ENCODE measurements at places on chromosomes 5 and 9. TPM values are rescaled to one million over a fixed set of nuclear protein-coding genes. Genes with fewer than 3 reads are reported as not detected.

GRCh38 chr9:93184432-93185265 lies 710 bp downstream of the WNK2 start:
- DNase-seq = no peak

DNA sequence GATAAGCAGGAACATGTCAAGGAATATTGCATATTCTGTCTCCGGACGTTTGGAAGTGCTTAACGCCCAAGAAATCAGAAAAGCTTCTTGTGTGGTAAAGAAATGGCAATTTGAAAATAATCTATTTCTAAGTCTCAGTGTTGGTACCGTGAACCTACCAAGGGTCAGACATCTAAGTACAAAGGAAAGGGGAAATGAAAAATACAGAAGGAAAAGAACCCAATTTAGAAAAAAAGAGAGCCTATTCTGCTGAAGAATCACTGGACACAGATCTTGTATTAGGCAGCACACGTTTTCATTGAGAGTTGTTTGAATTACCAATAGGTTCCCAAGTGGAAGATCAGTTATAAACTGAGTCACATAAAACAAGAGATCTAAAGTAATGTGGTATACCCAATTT lies 46.9 kb upstream of the CEP78 start:
- no peak for DNase-seq

DNA sequence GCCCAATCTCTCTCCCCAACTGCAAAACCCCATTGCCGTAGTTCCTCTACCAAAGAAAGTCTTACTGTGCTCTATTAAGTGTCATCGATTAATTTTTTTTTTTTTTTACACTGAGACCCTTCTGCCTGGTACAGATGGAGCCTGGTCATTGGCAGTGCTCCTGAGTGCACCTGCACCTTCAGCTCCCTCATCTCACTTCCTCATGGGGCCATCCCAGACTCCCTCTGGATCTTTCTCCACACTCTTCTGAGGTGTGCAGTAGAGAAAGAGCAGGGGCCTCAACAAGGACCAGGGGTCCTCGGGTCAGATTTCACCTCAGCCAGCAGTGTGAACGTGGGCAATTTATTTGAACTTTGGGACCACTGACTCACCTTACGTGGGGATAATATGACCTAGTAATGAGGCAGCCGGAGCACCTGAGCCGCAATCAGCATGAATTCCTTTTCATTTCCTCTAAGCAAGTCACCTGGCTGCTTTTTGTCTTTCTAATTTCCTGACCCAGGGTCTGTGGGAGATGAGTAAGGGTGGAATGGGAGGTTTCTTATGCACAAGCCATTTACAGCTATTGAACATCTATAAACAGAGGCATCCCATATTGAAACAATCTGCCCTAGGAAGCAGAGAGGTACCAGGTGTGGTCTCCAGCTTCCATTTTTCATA lies 22.3 kb upstream of the GABRP start:
- DNase-seq = no peak

DNA sequence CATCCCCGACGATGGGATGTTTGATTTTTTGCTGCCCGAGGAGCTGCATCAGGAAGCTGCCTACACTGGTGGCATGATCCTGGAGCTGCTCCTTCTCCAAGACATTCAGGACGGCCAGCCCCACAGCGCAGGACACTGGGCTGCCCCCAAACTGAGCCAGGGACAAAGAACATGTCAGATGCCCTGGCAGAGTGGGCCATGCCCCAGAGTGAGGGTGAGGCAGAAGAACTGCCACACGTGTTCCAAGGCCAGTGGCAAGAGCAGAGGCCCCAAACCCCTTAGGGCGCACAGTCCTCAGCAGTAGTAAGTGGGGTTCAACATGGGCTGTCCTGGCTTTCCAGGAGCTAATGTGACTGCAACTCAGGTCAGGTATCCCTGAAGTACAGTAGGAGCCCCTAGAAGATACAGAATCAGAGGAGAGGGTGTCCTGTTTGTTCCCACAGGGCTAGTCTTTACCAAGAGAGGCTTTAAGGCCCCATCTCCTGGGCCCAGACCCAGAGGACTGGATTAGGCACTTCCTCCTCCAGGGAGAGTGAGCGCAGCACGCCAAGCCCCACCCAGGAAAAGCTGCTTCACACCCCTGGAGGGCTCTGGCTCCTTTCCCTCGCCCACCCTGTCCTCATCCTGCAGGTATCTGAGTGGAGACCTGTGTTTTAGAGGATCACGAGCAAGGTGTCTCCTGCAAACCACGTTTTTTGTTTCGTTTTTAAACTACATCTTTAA lies 11.1 kb downstream of the HNRNPAB start:
- no peak for DNase-seq

DNA sequence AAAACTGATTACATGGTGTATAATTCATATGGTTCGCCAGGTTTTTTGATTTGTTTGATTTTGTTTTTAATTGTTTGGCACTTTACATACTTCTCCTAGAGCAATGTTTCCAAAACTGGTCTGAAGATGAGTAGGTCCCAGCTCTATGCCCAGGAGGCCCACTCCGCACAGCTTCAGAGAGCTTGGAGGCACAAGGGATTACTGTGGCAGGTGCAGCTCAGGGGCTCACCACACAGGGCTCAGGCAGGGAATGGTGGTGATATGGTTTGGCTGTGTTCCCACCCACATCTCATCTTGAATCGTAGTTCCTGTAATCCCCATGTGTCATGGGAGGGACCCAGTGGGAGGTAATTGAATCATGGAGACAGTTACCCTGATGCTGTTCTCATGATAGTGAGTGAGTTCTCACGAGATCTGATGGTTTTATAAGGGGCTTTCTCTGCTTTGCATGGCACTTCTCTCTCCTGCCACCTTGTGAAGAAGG lies 296.6 kb downstream of the MED10 start:
- DNase-seq = no peak

- DNase-seq = no peak
Observed at GRCh38 chr5:22911019-22911418, 57.9 kb upstream of the CDH12 start.

DNA sequence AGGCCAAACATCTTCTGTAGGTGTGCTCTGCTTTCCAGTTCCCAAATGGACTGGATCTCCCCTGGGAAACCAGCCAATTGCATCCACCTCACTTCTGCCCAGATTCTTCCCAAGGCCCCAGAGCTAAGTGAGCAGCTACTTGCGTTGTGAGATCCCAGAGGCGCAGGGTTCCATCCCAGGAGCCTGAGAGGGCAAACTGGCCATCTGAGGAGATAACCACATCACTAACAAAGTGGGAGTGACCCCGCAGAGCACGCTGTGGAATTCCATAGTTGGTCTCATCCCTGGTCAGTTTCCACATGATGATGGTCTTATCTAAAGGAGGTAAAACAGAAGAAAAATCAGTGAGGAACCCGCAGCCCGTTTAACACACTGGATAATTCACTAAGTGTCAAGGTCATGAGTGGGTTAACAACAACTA lies 1.7 kb downstream of the RACK1 start:
- no peak for DNase-seq

DNA sequence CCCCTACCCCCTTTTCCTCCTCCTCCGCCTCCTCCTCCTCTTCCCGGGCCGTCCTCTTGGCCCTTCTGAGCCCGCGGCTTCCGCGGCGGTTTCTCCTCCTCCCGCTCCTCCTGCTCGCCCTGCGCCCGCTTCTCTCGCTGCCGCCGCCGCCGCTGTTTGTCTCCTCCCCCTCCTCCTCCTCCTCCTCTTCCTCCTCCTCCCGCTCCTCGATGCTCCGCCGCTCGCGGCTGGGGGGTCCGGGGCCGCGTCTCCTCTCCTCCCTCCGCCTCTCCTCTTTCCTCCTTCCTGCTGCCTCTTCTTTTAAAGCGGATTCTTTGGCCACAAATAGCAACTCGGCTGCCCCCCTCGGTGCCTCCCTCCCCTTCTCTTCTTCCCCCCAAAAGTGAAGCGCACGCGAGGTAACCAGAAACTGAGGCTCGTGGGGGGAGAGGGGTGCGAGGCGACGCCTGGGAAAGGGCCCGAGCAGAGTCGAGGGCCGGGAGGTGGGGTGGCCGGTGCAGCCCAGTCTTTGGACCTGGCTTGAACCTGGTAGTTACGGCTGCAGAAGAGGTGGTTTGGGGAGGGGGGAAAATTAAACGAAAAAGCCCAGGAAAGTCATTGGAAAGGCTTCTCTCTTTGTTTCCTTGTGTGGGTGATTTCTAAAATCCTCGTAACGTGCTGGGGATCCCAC lies 1058.5 kb upstream of the DMAC1 start:
- DNase-seq = no peak

DNA sequence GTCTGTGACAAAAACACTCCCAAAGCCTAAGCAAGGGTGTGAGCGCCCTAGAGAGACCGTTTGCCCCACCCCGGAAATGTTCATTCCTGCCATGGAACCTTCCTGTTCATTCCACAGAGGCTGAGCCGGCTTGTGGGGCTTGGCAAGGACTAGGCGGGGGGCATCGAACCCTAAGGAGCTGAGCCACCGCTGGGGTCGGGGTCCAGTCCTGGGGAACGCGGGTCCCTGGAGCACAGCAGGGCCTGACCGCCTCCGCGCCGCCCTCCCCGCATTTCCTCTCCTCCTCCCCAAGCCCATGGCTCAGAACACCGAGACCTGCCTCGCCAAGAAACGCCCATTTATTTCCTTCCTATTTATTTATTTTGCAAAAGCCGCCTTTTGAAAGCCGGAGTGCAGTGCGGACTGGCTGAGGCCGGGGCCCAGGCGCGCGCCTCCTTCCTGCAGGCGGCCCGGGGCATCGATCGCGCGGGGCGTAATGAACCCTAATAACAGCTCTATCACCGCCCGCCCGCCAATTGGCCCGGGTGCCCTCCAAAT lies 228.9 kb upstream of the IRX4 start:
- DNase-seq = no peak

DNA sequence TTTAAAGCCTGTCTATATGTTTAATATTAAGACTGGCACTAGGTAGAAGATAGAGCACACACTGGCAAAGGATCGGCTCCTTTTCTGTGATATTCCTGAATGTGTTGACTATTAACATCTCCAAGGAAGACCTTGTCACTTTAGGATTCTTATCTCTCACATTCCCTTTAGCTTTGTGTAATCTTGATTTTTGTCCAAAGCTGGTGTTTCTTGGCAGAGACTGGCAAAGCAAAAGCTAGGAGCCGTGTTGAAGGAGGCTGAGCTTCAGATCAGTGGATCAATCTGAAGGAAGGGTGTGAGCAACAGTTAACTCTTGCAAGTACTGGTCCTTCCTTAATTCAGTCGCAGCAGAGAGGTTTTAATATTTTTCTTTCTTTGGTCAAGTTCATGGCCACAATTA lies 830.4 kb upstream of the ZNF608 start:
- no peak for DNase-seq

GRCh38 chr5:34538026-34538672 lies 118.0 kb upstream of the RAI14 start:
- DNase-seq = no peak

GRCh38 chr5:26889815-26890214 lies 148.6 kb downstream of the CDH9 start:
- DNase-seq = no peak

The TBCA gene
- 170 TPM for total RNA-seq

The CD72 gene
- 1.6 TPM for total RNA-seq
